Uterus (tissue), 4 donors: ENCODE measurements at places on chromosomes 7 and 10. TPM values are rescaled to one million over a fixed set of nuclear protein-coding genes. Genes with fewer than 3 reads are reported as not detected.

DNA sequence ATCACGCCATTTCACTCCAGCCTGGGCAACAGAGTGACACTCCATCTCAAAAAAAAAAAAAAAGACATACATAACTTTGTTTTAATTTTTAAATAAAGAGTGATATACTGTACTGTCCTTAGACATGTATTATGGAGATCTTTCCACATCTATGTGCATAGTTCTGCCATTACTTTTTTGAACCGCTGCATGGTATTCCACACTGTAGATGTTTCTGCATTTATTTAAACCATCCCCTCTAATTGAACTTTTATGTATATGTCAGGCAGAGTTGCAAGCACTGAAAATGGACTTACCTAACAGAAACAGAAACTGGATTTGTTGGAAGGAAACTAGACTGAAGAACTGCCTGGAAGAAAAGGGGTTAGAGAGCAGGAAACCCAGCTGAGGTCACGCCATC, 8.5 kb upstream of the ARHGAP19 start:
- no peak for DNase-seq

DNA sequence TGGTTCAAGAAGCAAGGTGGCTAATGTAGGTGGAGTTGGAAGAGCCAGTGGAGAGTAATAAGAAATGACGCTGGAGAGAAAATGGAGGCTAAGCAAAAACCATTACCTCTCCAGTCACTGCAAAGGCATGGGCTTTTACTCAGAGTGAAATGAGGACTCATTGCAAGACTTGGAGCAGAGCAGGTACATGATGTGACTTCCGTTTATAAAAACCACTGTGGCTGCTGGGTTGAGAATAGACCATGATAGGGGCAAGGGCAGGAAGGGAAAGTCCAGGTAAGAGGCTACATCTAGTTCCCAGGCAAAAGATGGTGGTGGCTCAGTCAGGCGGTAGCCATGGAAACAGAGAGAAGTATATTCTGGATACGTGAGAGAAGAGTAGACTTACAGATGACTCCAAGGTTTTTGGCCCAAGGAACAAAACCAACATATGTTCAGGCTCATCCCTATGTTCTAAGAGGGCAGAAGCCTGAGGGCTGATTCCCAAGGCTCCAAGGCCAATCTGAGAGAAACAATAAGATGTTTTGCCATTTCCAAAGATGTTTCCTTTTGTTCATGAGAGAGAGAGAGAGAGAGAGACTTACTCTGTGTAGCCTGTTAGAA, 21.5 kb upstream of the PDE1C start:
- no peak for DNase-seq

GRCh38 chr7:158595068-158595467, 7.4 kb upstream of the PTPRN2 start:
- DNase-seq = no peak

PODXL gene
- 33.6 TPM for total RNA-seq

DKK1 gene
- 0.37 TPM for total RNA-seq

GRCh38 chr10:62613424-62613823, 191.1 kb upstream of the ADO start:
- no peak for DNase-seq

GRCh38 chr7:158432369-158433341, 155.0 kb downstream of the PTPRN2 start:
- DNase-seq = peak; percentile 28

SDK1 gene
- total RNA-seq = 3.8 TPM

GRCh38 chr10:77286531-77287508, 350.8 kb downstream of the KCNMA1 start:
- DNase-seq = no peak

PCBD1 gene
- total RNA-seq = 30.1 TPM

SYT15 gene
- 6.5 TPM for total RNA-seq

DNA sequence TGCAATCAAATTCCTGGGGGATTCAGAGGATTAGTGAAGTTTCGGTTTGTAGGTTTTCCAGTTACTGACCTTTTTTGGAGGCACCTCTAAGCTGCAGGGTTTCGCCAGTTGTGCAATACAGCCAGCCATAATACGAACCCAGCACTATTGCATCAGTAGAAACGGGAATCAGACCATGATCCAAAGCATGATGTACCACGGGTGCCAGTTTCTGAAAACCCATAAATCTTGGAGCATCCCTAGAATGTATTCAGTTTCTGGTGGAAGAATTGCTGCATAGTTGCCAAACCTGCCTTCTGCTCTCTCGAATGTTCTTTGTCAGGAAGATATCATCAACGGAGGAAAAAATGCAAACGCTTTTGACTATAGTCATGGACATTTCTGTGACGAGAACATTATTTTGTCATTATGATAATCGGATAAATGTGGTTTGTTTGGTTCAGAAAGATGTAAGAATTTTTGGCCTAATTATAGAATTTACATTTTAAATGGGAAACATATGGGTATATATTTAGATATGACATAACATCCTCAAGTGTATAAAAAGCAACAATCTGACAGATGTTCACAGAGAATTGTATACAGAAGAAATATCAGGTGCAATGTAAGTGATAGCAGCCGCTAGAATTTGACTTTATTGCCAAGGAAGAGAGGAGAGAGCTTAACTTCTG, 186.2 kb upstream of the PRKCQ start:
- DNase-seq = peak; percentile 35

- no peak for DNase-seq
Measured at GRCh38 chr10:63720676-63721075, 199.5 kb downstream of the REEP3 start.

DNA sequence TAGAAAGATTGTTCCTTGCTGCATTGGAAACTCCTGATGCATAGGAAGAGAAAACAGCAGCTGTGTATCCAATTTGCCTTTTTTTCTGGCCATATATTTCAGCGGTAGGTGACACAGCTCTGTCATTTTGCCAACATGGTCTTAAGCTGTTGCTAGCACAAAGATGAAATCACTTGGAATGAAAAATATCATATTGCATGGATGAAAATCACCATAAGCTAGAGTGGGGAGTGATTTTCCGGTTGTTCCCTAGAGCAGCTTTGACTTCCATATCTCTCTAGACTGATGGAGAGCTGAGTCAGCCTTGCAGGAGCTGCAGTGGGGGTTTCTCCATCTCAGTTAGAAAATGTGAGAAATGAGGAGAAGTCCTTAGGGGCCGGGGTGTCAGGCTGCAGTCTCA, 38.3 kb upstream of the BTBD16 start:
- no peak for DNase-seq

NCF1 gene
- 0.55 TPM for total RNA-seq

ZNF138 gene
- total RNA-seq = 27.7 TPM

GRCh38 chr7:148735141-148735540, 36.4 kb downstream of the CUL1 start:
- DNase-seq = no peak

DNA sequence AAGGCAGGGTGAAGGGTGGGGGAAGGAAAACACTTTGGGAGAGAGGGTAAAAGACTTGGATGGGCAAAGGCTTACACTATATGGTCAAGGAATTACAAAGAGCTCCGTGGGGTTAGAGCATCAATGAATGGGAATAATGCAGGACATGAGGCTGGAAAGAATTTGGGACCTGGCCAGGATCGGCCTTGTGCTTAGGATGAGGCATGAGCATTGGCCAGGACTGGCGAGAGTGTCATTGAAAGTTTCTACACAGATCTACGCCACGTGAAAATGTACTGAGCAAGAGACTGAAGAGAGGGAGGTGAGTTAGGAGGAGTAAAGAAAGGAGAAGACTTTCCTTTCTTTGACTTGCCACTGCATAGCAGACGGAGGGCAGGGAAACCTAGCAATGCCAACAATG, 142.8 kb downstream of the PTEN start:
- no peak for DNase-seq

- DNase-seq = no peak
Measured at GRCh38 chr10:130065251-130065650, 45.4 kb downstream of the C10orf143 start.

DNA sequence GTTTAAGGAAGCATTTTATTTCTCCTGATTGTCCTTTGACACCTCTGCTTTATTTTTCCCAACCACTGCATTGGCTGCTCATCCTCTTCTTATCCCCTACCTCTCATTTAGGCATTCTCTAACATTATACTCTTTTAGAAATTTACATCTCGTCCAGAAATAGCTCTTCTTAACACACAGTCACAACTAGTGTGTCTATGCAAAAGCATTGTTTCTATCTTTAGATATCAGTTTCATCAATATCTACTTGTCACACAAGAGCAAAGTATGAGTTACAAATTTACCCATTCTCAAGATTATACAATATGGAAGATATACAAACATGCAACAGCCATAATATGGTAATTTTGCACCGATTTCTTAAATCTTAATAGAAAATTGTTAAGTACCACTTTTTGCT, 35.7 kb upstream of the MDFIC start:
- DNase-seq = no peak

RAMP3 gene
- total RNA-seq = 46.6 TPM

EBLN1 gene
- total RNA-seq = 0.21 TPM

DNA sequence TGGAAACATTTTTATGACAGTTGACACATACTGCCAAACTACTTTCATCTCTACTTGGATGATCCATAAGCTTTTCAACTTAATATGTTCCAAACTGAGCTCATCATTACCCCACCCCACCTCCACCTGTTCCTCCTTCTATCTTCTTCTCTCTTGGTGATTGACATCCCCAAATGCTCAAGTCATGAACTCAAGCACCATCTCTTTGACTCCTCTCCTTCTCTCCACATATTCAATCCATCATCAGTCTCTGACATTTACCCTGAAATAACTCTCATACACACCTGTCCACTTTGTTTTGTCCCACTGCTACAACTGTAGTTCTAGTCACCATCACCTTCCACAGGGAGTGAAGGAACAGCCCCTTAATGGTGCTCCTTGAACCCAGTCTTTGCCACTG, 43.3 kb downstream of the SGCE start:
- no peak for DNase-seq

CCDC146 gene
- total RNA-seq = 26.2 TPM

SORBS1 gene
- 422 TPM for total RNA-seq

DNA sequence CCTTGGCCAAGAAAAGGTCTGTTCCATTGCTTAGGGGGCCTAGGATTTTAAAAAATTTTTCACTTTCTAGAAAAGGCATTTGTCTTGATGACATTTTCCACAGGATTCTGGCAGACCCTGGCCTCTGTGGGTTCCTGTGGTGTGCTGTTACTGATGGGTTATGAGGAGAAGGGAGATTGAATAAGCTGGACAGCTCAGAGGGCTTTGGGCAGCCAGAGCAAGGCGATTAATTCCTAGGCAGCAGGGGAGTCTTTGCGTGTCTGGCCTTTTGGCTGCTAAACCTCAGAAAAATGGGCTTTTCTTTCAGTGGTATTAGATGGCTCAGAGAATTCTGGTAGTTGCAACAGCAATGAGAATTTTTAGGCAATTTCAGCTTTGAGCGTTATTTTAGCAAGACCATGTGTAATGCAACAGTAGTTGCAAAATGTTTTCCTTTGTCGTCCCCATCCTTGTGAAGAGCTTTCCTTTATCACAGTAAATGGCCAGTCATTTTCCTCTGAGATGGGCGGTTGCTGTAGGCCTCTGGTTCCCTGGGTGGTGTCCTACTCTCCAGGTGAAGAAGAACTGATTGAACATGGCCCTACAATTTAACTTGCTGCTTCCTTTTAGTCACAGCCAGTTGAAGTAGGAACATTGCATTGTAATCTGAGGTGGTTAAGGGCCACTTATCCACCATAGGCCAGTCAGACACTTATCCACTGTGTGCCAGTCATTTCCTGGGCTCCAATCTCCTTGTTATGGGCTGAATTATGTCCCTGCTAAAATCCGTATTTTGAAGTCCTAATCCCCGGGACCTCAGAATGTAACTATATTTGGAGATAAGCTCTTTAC, 43.2 kb downstream of the SH2D4B start:
- DNase-seq = no peak

GRCh38 chr10:99667108-99667751, 7.9 kb downstream of the ENTPD7 start:
- DNase-seq = no peak

GRCh38 chr10:28812384-28813372, 135.4 kb downstream of the BAMBI start:
- DNase-seq = no peak

SPAG6 gene
- total RNA-seq = 3.9 TPM

GRCh38 chr10:6607778-6608177, 27.7 kb upstream of the PRKCQ start:
- DNase-seq = no peak

GRCh38 chr7:132941905-132942304, 140.0 kb downstream of the CHCHD3 start:
- DNase-seq = no peak

- DNase-seq = no peak
Measured at GRCh38 chr7:137040745-137041144, 172.3 kb downstream of the CHRM2 start.

- DNase-seq = no peak
Measured at GRCh38 chr7:119969054-119969453, 303.9 kb upstream of the KCND2 start.

GRCh38 chr7:50791363-50791937, 8.8 kb upstream of the GRB10 start:
- DNase-seq = no peak

- no peak for DNase-seq
Measured at GRCh38 chr7:102819151-102819550, 70.4 kb downstream of the FAM185A start.
